ENCODE measurements at places on chromosomes 2 and 18.

DNA sequence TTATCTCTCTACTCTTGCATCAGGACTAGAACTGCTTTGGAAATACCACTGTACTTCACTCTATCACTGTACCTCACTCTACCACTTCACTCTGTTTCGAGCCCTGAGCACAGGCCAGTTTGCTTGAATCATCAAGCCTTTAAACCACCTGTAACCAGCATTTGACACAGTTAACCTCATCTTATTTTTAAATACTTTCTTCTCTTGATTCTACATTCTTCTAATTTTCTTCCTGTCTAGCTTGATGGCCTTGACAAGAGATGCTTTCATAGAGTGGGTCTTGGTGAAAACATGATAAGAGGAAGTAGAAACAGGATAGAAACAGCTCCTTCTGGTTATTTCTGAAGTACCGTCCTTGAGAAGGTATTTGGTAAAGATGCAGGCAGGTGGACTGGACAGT lies 78.1 kb downstream of the SPIRE1 start:
- DNase-seq: no peak

GRCh38 chr18:8744038-8744437 lies 38.7 kb downstream of the MTCL1 start:
- no peak for DNase-seq

DNA sequence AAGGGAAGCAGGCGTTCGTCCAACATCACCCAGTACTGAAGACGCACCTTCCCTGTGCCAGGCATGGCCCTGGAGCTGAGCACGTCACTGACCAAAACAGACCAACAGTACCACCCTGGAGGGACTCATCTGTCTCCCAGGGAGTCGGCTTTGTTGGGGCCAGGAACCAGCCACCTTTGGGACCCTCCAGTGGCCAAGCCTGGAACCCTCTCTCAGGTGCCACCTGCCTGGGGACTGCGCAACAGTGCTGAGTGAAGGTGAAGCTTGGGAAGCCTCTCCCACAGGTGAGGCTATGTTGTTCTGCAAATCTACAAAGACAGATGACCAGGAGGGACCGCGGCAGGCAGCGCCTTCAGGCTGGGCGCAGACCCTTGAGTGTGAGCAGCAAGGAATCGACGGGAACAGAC lies 91.4 kb upstream of the OTOS start:
- DNase-seq: no peak

DNA sequence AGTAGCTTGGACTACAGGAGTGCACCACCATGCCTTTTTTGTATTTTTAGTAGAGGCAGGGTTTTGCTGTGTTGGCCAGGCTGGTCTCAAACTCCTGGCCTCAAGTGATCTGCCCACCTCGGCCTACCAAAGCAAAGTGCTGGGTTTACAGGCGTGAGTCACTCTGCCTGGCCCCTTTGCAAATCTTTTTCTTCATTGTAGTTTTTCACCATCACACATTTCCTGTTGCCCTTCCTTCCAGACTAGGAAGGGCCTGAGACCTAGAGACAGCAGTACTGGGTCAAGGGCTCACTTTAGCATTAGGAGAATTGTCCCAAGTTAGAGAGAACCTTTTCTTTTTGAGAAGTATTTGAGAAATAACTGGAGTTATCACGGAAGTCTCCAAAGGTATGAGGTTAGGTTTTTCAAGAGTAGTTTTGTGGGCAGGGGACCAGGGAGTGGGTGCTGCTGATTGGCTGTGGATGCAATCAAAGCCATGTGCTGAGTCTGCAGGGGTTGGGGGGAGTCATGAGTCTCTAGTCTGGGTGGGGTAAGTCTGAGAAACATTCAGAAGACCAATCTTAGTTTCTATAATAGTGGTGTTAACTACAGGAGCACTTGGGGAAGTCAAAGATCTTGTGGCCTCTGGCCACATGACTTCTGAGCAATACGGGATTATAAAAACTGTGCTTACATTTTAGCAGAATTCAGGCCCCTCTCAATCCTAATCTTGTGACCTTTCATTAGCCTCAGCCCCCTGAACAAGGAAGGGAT lies 23.7 kb downstream of the B3GNT2 start:
- DNase-seq: no peak

GRCh38 chr18:2471523-2471922 lies 99.8 kb downstream of the METTL4 start:
- DNase-seq: no peak
